SK-N-SH treated with all-trans-retinoic acid at 6 μM for 48 hours (cell line): ENCODE measurements at places on chromosomes 11 and 22.

DNA sequence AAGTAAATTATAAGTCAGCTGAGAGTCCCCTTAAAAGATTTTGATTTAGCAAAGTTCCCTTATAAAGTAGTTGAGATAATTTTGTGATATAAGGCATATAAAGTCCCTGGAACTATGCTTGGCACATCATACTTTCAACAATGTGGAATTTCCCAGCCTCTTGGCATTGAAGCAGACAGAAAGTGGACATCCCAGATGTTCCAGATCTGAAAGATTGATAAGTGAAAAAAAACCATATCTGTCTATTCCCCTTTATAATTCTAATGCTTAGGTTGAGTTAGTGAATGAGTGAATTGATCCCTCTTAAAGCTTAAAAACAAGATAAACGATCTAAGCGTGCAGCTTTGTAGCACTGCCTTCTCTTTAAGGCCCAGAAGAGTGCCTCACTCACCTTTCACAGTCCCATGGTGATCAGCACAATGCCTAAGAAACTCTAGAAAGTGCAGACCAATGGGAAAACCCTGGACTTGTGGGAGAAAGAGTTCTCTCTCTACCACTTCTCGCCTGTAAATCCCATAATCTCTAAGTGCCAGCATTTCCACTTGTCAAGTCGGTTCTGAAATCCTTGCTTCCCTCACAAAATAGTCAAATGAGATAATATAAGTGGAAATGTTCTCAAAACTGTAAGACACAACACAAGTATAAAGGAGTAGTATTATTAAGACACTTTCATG, 17.8 kb downstream of the FIBIN start:
- peak; percentile 61 for ATAC-seq

DNA sequence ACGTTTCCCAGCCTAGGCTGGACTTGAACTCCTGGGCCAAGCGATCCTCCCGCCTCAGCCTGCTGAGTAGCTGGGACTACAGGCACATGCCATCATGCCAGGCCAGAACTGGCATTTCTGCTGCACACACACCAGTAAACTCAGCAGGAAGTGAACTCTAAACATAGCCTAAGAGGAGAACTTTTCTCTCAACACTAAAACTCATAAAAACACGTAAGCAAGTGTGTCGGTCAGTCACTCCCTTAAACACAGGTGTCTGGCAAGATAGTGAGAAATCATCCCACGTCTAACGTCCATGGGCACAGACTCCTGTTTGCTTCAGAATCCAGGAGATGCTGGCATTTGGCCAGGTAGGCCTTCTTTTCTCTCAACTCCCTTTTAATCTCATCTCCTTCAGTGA, 104.8 kb downstream of the RPL27A start:
- 0 out of 3 replicates have a peak, but pooled peaks have one; percentile 22 for ATAC-seq

- peak; percentile 67; the same call in 2 of the 3 replicates for ATAC-seq
Observed at GRCh38 chr22:17754233-17754925, 19.9 kb downstream of the BID start.

DNA sequence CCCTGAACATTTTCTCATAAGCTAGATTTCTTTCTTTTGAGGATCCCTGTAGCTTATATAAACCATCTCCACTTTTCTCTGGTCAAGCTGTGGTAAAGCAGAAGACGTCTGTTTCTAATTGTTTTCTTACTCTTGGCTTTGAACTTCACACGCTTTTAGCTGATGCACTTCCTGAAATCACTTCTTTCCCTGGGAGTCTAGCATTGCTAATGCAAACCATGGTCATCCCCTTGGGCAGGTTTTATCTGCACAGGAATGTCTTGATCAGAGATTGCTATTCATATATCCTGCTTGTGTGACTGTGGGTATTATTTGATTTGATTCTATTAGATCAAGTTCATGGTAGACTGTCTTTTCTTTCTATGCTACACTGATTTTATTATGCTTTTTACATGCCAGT, 199.2 kb upstream of the POU2AF2 start:
- ATAC-seq: no peak

DNA sequence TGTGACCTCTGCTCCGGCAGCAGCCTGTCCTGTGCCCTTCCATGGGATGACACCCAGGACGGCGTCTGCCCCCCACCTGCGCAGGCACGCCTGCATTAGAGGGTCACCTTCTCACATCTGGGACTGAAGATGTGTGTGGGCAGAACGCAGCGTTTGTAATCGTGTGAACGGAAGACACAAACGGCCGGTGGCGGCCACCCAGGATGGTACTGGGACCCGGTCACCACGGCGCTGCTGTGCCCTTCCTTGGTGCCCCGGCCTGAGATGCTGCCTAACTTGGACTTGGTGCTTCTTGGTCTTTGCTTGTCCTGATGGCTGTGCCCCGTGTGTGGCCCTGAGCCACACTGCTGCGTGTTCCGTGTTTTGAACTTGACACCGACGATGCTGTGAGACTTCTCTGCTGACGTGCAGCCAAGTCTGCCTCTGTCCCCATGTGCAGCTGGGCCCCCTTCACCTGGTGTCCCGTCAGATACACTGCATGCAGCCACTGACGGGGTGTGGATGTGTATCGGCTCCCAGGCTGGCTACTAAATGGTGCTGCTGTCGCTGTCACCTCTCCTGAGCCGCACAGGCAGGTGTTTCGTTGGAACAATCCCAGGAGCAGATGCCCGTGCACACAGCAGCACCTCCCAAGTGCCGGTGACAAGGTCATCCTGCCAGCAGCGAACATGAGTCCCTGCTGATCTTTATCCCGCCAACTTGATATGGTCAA, 21.4 kb downstream of the YPEL1 start:
- ATAC-seq: no peak

- no peak for ATAC-seq
Observed at GRCh38 chr22:47280301-47280700, 517.9 kb downstream of the TBC1D22A start.

- no peak for ATAC-seq
Observed at GRCh38 chr22:45976254-45977002, 534 bp downstream of the WNT7B start.

- ATAC-seq: peak; percentile 13
Observed at GRCh38 chr22:23306438-23306921, 126.2 kb downstream of the BCR start.

DNA sequence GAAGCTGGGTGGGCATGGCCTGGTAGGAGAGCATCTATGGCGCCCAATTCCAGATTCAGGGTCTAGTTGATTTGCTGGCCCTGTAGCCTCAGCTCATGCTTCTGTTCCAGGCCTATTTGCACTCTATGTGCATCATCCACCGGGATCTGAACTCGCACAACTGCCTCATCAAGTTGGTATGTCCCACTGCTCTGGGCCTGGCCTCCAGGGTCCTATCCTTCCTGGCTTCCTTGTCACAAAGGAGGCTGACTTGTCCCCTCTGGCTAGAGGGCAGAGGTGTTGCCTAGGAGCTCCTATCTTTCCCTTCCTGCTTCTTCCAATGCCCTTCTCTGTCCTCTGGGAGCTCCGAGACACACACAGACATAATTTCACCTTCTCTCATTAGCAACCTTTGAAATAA, 21.3 kb downstream of the PIK3IP1 start:
- ATAC-seq: no peak

DNA sequence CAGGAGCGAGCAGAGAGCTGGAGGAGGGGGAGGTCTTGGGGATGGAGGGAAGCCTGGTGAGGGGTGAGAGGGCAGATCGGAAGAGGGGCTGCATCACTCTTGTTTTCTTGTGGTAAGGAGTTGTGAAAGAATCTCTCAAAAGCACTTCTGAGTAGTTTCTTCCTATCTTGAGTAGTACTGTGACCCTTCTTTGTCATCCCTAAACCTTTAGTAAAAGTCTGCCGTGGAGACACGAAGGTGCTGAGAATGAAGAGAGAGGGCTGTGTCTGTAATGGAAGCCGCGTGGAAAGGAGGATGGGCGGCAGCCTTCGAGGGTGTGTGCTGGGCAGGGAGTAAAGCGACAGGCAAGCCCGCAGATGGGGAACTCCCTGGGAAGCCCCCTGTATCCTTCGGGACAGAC, 237.8 kb downstream of the TBC1D22A start:
- ATAC-seq: no peak

GRCh38 chr11:66146074-66146473, 76.0 kb downstream of the PACS1 start:
- no peak for ATAC-seq

- ATAC-seq: peak; percentile 64
Observed at GRCh38 chr11:78156127-78156844, 16.9 kb upstream of the ALG8 start.

DNA sequence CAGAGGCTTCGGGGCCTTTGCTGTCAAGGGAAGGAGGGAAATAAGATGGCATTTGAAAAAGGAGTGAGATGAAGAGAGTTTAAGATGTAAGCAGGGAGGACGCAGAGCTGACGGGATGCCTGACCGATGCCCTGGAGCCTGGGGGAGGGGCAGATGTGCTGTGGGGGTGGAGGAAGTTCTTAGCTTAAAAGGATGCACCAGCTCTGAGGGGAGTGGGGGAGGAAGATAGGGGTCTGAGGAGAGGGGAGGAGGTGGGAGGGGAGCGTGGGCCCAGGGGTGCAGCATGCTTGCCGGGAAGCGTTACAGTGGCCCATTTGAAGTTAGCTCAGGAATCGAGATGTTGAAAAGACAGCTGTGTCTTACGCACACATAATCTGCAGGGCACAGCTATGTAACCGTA, 56.3 kb downstream of the RPS6KA4 start:
- no peak for ATAC-seq

- no peak for ATAC-seq
Observed at GRCh38 chr11:46254133-46254491, 23.4 kb upstream of the CREB3L1 start.

- ATAC-seq: no peak
Observed at GRCh38 chr11:29656597-29656996, 360.2 kb downstream of the KCNA4 start.

DNA sequence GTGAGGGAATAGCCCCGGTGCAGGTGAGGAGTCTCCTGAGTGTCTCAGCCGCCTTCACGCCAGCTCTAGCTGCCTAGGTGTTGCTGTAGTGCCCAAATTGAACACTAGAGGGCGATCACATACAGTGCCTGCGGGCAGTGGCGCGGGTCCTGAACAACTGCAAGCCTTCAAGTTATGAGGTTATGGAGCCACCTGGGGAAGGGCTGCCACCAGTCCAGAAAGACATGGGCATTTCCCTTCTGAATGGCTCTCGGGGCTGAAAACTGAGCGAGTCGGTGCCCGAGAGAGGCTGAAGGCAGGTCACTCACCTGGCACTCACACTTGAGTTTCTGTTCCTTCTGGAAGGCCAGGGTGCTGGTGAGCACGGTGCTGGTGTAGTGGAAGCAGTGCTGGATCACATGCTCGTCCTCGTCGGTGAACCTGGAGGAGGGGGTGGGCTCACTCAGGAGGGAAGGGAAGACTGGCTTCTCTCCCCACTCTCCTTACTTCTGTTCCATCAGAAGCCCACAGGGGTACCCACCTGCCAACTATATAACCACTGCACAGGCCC, 88.4 kb downstream of the PDE2A start:
- peak; percentile 90 for ATAC-seq

DNA sequence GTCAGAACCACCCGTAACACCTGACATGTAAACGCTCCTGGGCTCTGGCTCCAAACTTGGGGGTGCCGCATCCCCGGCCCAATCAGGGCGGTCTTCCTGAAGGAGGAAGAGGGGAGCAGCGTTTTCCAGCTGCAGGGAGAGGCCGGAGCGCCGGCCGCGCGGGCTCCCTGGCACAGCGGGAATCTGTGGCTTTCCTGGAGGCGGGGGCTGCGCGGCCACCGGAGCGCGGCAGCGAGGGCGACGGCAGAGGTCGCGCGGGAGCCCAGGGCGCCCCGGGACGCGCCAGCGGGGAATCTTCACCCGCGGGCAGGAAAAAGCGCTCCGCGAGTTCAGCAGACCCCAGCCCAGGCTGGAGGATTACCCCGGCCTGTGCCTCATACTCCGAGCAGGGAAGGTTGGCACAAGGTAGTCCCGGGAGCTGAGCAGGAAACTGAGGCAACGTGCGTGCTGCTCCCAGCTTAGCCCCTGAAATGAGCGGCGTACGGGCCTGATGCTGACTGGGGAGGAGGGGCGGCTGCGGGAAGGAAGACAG, 600 bp upstream of the ESAM start:
- peak; percentile 33 for ATAC-seq

DNA sequence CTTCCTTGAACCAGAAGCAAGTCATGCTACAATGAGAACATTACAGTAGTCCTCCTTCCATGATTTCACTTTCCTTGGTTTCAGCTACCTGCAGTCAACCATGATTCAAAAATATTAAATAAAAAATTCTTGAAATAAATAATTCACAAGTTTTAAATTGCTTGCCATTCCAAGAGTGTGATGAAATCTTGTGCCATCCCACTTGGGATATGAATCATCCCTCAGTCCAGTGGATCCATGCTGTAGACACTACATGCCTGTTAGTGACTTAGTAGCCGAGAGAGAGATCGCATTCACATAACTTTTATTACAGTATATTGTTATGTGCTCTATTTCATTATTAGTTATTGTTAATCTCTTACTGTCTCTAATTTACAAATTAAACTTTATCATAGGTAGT, 6.0 kb downstream of the HOATZ start:
- peak; percentile 75; the same call in 2 of the 3 replicates for ATAC-seq

GRCh38 chr11:96384156-96384555, 5.6 kb downstream of the CCDC82 start:
- no peak for ATAC-seq

DNA sequence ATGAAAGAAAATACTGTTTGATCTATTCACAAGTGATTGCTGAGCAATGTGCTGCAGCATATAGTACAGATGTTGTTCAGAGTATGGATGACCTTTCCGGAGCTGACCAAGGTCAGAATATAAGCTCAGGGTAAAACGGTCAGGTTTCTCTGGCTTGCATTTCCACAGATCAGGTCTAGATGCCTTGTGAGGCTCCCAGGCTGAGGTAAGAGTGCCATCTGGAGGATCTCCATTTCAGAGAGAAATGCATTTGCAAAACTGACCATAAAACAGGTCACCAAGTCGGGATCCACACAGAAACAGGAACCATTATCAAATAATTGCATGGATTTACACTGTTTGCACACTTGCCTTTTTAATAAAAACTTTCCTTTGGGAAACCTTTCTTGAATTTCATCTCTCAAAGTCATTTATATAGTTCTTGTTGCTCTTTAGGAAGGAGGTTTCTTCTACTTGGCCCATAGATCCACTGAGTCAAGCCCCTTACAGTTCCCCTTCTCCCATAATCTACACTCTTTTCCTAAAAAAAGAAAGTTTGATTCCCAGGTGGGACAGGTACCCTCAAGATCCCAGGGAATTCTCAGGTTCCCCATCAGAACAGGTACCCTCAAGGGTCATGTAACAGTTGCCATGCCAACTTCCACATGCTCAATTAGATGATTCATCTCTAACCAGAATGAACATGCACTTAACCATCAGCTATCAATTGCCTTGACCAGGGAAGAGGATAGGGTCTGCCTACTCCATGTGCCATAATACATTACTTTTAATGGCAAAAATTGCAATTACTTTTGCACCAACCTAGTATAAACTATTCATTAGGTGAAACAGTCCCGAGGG, 25.0 kb upstream of the TMPRSS5 start:
- ATAC-seq: peak; percentile 85

- ATAC-seq: no peak
Observed at GRCh38 chr22:46686221-46687047, 51.6 kb downstream of the CERK start.
